ENCODE measurements at places on chromosomes 4 and X.
A peak's percentile ranks its signal among the peaks of the same experiment; 100 is the strongest.

DNA sequence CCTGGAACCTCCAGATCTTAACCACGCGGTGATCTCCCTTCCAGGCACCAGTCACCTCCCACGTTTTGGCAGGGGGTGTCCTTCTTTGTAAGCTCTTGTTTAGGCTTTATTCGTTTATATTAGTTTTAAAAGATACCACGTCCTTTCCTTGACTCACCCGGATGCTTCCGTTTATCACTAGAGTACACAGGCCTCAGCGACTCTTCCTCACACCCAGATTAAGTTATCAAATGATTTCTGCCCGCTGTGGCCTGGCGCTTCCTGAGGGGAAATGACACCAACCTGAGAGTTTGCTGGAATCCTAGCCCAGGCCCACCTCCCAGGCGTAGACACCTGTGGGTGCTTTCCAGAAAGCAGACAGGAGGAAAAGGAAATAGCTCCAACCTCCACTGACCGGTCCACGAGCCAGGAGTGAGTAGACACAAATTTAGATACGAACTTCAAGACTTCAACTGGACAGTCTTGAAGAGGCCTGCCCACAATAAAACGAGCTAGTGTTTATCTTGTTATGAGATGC is 756 bp upstream of the ADAMTS3 start:
- DNase-seq, result no peak

GRCh38 chrX:31136144-31136611 is 64.3 kb upstream of the FTHL17 start:
- DNase-seq, result peak; percentile 79

GRCh38 chr4:159206427-159206871 is 103.6 kb downstream of the RAPGEF2 start:
- DNase-seq, result peak; percentile 88

DNA sequence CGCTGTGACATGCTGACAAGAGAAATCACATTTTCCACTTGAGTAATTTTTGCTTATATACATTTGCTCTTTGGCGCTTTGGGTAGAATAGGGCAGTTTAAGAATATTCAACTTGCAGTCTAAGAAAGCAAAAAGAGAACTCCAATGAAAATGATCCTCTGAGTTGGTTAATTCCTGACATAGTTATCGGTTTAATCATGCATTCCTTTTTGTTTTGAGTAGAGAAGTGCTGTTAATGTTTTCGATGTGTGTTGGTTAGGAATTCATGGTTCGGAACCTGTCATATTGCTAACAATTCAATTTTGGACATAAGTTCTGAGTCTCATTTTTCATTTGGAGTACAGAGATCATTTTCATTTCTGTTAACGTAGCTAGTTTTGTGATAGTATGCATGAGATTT is 700.6 kb upstream of the PITX2 start:
- no peak for DNase-seq

DNA sequence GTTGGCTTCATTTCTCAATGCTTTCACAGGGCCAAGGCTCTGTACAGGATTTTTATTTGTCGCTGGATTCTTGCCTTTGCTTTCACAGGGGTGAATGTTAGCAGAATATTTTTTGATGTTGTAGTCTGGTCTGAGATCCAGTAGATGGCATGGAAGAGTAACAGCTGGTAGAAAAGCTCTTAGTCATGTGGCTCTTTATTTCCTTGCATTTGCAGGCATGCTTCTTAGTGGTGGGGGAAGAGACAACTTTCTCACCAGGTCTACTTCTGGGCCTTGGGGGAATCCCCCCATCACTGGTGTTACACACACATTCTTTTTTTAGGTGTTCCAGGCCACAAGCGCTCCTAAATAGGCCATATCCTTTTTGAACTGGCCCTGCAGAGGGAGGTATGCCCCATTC is 58.2 kb upstream of the DKK2 start:
- peak; percentile 36 for DNase-seq

DNA sequence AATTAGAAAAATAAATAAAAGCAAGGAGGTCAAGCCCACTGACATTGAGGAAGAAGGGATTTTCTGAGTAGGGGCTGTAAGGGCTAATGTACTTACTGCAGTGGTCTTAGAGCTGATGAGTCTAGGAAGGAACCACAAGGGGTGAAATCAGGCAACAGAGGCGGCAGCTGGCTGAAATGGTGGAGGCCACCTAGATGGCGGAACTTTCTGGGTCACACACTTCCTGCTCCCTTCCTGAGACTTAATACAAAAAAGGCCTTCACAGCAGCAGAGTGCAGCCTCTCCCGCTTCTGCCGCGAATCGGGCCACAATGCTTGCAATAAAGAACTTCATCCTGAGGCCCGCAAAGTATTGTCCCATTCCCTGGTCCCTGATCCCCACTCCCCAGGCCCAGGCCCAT is 15.4 kb downstream of the SNX12 start:
- DNase-seq, result peak; percentile 32

DNA sequence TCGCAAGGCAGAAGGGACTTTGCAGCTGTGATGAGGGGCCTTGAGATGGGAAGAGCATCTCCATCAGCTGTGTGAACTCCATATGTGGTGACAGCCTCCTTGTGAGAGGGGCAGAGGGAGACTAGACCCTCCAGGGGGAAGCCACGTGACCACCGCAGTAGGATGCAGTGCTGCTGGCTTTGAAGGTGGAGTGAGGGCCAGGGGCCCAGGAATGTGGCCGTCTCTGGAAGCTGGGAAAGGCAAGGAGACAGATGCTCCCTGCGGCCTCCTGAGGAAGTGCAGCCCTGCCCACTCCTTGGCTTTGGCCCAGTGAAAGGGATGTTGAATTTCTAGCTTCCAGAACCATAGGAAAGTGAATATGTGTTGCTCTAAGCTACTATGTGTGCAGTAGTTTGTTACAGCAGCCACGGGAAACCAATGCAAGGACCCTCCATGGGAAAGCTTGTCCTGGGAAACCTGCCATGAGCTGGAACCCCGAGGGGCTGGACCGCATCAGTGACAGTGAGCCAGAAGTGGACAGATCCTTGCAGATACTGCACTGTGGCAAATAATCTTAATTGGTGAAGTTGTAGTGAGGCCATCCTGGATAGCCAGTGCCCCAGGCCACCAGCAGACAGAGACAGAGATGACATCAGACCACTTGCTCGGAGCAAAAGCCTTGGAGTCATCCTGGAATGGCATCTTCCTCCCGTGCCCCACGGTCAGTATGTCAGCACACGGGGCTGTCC is 35.4 kb upstream of the SORCS2 start:
- DNase-seq, result no peak

DNA sequence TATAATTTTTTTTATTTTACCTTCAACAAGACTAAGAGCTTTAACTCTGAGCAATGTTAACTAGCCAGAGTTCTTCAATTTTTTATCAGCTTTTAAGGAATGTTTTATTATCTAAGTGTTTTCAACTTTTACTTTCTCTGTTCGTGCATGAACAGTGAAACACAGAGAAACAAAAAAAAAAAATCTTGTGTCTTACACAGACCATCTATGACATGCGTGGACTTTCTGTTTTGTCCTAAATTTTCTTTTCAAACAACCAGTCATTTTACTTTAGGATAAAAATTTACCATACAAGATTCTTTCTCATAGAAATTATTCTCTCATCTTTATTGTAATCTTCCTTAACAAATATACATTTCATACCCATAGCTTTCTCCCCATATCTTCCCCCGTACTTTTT is 731.9 kb upstream of the PCDH10 start:
- DNase-seq, result no peak

GRCh38 chrX:2642791-2643190 is 48.3 kb upstream of the CD99 start:
- no peak for DNase-seq

- DNase-seq, result peak; percentile 30
Observed at GRCh38 chrX:76971393-76972376, 475.5 kb upstream of the FGF16 start.

DNA sequence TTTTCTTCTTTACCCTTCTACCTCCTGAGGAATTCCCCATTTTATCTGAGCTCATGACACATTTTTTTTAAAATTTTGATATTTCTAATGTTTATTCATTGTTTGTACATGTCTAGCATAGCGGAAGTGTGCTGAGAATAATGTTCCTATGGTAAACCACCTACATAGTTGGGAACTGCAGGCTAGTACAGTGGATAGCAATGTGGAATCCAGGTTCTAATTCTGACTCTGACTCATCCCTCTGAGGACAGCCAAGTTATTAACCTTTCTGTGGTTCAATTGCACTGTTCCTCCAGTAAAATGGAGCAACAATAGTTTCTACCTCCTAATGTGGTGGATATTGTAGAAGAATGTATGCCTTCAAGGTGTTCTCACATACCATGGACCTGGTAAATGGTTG is 20.6 kb upstream of the APELA start:
- no peak for DNase-seq

GRCh38 chr4:185742766-185743165 is 69.2 kb downstream of the SORBS2 start:
- DNase-seq, result peak; percentile 28

DNA sequence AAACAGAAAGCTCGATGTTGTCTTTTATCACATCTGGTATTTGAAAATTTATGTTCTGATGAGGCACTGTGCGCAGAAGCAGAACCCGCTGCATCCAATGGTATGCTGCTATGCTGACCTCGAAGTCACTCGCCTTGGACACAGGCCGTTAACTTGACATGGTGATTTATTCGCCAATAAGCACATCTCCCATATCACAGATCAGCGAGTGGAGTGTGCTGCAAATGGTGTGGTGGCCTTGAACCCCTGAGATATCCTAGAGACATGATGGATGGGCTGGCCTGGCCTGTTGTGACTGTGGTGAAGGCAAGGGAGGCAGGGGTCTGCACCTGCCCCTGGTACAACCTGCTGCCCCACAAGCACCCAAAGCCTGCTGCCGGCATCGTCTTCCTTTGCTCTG is 175.4 kb upstream of the FRG1 start:
- no peak for DNase-seq

DNA sequence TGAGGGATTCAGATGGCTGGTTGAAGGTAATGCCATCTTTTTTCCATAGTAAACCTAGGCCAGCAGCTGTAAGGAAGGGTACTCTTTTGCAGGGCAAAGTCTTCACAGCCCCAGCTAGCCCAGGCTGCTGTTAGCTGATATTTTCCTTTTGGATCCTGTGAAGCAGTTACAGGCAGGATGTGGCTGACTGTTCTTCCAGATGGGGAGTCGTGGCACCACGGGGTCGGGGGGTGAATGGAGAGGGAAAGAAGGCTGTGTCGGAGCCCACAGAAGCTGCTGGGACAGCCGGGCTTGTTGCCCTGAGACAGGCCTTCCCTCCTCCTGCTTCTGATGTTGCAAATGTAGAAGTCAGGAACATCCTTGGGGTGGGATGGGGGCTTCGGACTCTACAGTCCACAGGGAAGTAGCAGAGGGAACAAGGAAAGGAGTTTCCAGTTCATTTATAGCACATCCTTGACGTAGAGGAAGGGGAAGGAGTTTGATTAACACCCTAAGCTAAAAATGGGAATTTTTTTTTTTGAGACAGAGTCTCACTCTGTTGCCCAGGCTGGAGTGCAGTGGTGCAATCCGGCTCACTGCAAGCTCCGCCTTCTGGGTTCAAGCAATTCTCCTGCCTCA is 64.6 kb upstream of the TMEM150C start:
- no peak for DNase-seq

- no peak for DNase-seq
Observed at GRCh38 chrX:126164226-126164625, 1.9 kb downstream of the DCAF12L2 start.

GRCh38 chrX:130091980-130092522 is 18.2 kb downstream of the ELF4 start:
- DNase-seq, result peak; percentile 94

- DNase-seq, result peak; percentile 53
Observed at GRCh38 chr4:6916587-6917460, 7.2 kb downstream of the TBC1D14 start.

DNA sequence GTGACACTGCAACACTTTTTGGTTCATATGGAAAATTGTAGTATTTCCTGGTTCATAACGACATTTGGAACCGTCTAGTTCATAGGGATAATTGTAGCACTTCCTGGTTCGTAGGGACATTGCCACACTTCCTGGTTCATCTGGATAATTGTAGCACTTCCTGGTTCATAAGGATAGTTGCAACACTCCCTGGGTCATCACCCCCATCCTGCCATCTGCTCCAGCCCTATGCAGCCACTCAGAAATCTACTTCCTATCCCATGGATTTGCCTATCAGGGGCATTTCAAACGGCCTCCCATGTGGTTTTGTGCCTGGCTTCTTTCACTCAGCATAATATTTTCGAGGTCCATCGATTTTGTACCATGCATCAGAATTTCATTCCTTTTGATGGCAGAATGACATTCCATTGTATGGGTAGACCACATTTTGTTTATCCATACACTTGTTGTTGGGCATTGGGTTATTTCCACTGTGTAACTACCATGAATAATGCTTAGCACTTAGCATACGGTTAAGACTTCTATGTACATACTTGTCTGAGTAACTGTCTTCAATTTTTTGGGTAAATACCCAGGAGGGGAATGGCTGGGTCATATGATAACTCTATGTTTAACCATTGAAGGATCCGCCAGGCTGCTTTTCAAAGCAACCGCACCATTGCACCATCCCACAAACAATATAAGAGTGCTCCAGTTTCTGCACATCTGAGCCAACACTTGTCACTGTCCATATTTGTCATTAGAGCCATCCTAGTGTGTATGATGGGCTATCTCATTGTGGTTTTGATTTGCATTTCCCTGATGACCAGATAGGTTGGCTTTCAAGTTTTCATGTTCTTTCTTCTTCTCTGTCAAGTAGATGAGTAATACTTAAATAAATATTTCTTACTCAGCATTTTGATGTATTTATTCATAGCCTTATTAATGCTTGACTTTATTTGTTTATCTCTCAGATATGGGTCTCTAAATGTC is 58.3 kb upstream of the CD99 start:
- DNase-seq, result no peak

GRCh38 chr4:40579983-40580382 is 49.7 kb downstream of the RBM47 start:
- no peak for DNase-seq

- DNase-seq, result no peak
Observed at GRCh38 chr4:67448621-67449020, 96.7 kb downstream of the CENPC start.

DNA sequence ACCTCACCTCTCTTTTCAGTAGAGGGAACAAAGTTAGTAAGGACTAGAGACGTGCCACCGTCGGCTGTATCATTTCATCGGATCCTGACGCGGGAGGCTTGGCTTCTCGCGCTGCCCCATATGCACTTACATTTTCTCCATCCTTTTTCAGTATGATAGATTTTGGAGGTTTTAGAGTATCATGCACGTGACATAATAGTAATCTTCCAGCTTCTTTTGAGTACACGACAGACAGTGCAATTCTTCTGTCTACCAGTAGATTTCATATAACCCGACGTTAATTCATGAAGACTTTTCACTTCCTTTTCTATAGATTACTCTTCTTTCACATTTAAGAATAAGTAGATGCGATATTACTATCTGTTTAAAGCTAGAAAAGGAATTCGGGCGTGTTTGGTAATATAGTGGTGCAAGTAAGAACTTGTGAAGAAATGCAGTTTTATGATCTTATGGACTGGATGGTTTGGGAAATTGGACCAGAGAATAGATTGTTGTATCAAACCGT is 1.0 kb downstream of the CDS1 start:
- DNase-seq, result peak; percentile 10

GRCh38 chr4:148893095-148893494 is 450.9 kb upstream of the NR3C2 start:
- DNase-seq, result no peak

Measured in GM12865 (cell line).